ENCODE measurements at places on chromosomes 16 and 17.

DNA sequence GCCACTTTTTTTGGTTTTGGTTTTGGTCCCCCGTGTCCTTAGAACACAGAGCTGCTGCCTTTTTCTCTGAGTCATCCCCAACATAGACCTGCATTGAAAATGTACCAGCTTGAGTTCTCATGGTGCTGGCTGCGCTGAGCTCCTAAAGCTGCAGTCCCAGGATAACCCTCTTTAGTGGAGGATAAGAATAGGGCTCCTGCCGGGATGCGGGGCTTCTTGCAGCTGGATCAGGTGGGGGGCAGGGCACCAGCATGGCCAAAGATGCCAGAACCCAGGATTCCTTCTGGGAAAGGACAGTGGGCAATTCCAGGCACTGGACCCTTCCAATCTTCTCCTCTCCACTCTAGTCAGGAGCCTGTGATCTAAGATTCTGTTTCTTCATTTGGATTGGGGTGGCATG is 8.3 kb upstream of the CLUH start:
- no peak for DNase-seq

DNA sequence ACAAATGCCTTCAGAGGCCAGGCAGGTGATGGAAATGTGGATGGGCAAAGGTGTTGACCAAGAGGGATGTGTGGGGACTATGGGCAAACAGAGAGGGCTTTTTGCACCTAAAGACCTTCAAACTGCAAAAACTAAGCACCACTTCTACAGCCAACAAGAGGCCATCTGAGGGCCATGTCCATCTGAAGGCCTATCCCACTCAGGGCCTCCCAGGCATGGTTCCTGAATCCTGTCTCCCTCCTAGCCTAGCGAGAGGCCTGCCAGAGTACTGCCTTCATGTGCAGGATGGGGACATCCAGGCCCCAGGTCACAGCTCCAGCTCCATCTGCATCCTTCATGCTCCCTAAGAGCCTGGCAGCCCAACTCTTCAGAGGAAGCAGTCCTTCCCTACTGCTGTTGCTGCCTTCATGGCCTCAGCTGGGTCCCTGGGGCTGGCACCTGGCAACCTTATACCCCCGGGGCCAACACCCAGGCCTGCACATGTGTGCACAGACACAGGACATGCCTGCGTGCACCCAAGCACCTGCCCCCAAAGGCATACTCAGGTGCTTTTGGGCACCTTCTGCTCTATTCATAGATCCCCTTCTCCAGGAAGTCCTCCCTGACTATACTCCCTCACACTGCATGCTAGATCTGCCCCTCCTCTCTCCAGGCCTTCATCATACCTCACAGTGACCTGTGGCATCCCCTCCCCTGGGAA is 95.2 kb downstream of the C16orf78 start:
- DNase-seq = no peak

DNA sequence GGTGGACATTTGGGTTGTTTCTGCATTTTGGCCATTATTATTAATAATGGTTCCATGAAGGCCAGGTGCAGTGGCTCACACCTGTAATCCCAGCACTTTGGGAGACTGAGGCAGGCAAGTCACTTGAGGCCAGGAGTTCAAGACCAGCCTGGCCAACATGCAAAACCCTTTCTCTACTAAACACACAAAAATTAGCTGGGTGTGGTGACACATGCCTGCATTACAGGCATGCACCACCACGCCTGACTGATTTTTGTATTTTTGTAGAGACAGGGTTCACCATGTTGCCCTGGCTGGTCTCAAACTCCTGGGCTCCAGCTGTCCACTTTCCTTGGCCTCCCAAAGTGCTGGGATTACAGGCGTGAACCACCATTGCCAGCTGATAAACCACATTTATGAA is 58.5 kb downstream of the TNFRSF13B start:
- no peak for DNase-seq

DNA sequence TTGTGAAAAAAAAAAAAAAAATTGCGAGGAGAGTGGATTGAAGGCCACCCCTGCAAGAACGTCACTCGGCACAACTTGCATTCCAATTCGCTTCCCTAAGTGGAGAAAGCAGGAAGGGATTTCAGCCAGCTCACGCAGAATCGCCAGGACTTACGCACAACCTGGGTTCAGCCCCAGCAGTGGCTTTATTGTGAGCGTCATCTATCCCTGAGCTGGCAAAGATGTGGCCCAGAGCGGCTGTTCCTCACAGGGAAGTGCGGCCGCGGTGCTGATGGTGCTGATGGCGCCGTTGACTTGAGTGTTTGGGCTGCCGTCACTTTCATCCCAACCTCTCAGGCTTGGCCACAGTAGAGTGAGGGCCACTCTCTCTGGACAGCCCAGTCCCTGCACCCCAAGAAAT is 197.6 kb downstream of the NTN1 start:
- DNase-seq = no peak

Measured in RPMI7951 (cell line).